ENCODE measurements at places on chromosomes 5 and 9.

GRCh38 chr9:136403538-136403914 lies 3.6 kb upstream of the SNAPC4 start:
- no peak for DNase-seq

- DNase-seq: no peak
Measured at GRCh38 chr9:2907411-2907810, 63.5 kb upstream of the PUM3 start.

GRCh38 chr9:72315089-72315509 lies 49.9 kb downstream of the ZFAND5 start:
- DNase-seq: no peak

- DNase-seq: no peak
Measured at GRCh38 chr5:5588386-5588785, 165.9 kb downstream of the ICE1 start.

- no peak for DNase-seq
Measured at GRCh38 chr5:143586781-143587362, 183.4 kb upstream of the NR3C1 start.

DNA sequence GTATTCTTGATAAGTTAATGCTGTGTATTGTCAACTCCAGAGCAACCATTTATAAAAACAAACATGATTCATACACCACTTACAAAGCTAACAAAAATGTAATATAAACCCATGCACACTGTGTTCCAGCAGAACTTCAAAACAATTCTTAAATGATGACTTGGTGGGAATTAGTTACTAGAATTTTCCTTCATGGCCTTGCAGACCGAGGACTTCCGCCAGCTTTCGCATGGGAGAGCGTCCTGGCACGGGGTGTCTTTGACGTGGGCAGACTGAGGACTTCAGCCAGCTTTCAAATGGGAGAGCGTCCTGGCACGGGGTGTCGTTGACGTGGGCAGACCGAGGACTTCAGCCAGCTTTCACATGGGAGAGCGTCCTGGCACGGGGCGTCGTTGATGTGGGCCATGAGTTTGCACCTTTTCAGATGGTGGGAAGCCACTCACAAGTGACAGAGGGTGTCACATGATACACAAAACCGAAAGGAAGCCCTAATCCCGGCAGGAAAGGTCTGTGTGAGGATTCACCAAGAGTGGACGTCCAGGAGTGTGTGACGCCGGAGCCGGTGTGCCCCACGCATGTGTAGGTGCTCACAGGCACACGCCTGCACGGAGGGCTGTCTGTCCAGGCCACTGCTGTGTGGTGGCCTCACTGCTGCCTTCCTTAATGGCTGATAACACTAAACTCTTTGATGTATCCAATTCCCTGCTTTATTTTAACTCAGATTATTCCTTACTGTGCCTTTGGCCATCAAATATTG lies 211.3 kb upstream of the IRX4 start:
- DNase-seq: no peak

GRCh38 chr5:27437594-27438200 lies 399.3 kb upstream of the CDH9 start:
- no peak for DNase-seq

DNA sequence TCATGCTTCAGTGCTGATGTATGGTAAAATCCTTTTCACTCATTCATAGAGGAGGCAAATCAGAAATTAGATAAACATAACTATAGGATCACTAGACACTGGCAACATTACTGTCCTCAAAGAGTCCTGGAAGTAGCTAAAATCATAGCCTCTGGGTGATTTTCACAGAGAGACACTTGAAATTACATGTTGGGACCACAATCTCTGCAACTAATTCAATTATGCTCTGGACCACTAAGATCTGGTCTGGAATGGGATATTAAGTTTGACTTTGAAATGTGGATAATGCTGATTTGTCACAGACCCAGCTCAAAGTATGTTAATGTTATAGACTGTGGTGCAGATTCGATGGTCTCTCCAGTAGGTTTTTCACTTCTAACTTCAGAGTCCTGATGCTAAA lies 214.6 kb upstream of the CCNH start:
- no peak for DNase-seq

DNA sequence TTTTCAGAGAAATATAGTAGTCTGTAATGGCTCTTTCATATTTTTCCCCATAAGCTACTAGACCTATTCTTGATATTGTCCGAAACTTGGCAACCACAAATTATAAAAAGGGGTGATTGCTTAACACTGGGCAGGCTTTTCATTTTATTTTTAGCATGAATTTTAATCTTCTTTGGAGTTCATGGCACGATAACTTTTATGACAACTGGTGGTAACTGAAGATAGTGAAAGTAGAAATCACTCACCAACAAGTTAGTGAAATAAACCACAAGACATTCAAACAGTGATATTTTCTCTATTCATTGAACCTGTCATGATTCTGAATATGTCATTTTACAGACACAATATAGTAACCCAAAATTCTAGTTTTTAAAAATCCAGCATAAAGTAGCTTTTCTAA lies 213.9 kb downstream of the PRDM9 start:
- DNase-seq: no peak

DNA sequence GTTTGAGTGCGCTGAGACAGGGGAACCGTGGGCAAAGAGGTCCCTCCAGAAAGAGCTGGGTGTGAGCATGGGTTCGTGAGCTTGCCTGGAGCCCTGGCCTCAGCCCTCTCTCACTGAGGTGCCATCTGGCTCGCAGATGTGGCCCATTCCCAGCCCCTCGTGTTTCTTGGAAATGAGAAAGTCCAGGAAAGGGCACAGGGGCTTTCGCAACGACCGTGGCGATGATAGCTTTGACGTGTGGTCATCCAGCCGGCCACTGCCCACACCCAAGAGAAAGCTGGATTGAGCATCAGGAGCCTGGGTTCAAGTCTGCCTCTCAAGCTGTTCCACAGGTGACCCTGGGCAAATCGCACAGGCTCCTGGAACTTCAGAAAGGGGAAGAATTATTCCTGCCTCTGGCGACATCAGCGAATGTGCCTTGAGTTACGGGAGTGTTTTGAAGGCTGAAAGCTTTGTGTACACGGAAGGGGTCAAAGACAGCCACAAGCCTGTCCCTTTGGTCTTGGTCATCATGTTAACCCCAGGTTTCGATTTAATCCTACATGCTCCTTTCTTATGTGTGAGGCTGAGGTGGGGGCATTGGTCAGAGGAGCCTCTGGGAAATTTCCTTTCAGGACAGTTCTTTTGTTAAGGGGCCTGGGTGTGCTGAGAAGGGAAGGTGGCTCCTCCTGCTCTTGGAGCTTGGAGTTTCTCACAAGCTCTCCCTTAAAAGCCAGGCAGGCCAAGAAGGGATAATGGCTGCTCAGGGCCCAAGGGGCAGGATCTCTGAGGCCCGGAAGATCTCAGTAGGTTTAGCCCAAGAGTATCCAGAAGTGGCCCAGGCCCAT lies 41.7 kb upstream of the IL17B start:
- no peak for DNase-seq

- DNase-seq: no peak
Measured at GRCh38 chr5:116365006-116365496, 209.6 kb downstream of the SEMA6A start.

DNA sequence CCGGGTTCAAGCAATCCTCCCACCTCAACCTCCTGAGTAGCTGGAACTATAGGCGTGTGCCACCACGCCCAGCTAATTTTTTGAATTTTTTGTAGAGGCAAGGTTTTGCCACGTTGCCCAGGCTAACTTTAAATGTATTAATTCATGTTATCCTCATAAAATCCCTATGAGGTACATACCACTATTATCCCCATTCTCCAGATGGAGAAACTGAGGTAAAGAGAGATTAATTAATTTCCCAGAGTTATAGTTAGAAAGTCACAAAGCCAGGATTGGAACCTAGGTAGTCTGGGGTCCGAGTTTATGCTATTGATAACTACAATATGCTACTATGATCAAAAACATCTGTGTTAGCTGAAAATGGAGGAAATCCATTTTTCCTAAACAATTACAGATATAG lies 31.9 kb upstream of the GOLPH3 start:
- DNase-seq: no peak

- DNase-seq: no peak
Measured at GRCh38 chr9:84823421-84824271, 154.1 kb downstream of the NTRK2 start.

DNA sequence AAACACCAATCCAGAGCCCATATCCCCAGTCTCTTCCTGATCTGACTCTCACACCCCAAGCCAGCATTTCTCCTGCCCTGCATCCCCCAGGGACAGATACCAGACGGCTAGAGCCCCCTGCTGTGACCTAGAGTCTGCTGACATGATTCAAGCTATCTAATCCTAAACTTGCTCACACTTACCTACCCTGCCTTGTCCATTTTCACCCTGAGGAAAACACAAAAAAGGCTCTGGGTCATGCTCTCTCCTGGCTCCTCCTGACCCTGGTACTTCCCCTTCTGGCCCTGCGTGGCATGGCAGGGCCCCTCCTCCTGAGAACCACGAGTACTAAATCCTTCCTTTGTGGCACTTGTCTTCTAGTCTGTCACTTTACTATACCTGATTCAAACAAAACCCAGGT lies 2.8 kb upstream of the ARRDC1 start:
- no peak for DNase-seq

GRCh38 chr5:83720836-83721537 lies at the start of gene HAPLN1:
HAPLN1 (minus strand) TSS chr5:83720855; CDS start chr5:83673523, 47,332 bp downstream.
- DNase-seq: no peak

DNA sequence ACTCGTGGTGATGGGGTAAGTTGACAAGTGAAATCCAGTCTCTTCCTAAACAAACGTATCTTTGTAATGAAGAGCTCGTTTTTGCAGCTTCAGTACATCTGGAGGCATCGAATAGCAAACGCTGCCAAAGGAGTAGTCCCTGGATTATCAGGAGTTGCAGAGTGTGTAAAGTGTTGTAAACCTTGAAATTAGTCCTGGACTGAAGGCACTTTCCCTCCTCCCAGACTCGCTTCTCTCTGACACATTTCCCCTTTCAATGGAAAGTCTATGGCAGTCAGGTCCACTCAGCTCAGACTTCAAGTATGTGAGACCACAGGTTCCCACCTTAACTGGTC lies 1.5 kb upstream of the PBX3 start:
- no peak for DNase-seq

DNA sequence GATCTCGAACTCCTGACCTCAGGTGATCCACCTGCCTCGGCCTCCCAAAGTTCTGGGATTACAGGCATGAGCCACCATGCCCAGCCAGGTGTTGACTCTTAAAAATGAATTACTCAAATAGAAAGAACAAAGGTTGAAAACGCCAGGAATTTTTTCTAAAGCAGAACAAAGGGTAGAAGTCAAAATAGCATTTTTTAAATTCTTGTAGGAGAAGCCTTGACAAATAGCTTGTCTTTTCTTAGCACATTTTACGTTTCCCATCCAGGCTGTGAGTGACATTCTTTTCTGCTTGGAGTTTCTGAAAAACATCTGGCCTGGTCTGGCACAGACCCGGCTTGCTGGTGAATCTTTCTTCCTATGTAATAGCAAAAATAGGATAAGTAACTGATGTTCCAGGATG lies 169.4 kb upstream of the ZNF462 start:
- DNase-seq: no peak

- DNase-seq: no peak
Measured at GRCh38 chr9:121360601-121361374, 9.3 kb downstream of the STOM start.

DNA sequence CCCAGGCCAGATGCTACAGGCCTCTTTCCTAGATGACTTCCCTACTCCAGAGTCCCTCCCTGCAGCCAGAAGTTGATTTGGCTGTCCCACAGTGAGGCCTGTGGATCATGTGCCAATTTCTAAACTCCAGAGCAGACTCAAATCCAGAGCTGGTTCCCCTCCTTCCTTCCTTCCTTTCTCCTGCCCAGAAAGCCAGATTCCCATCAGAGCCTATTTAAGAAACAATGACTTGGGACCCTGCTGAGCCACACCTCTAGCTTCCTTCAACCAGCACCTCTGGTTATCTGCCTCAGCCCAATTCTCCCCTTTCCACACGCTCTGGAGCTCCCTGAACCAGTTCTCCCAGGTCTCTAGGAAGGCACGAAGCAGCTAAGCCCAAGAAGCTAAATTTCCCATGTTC lies 7.2 kb downstream of the FAM219A start:
- DNase-seq: no peak

DNA sequence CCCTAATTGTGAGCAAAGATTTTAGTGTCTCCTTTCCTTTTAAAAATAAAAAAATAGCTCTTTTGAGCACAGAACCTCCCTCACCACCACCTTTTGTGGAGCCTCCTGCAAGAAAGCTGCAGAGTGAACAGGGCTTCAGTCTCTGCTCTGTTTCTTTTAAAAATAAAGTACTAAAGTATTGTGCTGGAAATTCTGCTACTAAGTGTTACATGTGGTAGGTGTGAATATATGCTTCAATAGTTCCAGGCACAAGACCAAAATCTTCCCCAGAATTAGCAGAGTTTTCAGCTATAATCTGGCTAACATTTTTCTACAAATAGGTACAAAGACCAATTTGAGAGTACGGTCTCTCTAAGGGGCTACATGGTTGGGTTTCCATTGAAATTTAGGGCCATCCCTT lies 40.3 kb upstream of the NFIB start:
- no peak for DNase-seq

GRCh38 chr9:86672301-86672700 lies 275.0 kb downstream of the GAS1 start:
- no peak for DNase-seq

DNA sequence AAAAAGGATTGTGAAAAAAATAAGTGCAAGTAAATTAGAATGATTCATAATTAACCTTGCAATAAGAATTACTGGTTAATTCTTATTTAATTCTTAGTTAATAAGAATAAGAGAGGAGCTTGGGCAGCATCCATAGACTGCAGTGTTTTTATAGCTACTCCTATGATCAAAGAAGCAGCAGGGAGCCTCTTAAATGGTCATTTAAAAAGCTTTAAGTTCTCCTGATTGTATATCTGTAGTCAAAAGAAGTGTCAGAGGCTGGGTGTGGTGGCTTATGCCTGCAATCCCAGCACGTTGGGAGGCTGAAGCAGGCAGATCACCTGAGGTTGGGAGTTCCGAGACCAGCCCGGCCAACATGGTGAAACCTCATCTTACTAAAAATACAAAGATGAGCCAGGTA lies 14.4 kb downstream of the ACER2 start:
- DNase-seq: no peak

DNA sequence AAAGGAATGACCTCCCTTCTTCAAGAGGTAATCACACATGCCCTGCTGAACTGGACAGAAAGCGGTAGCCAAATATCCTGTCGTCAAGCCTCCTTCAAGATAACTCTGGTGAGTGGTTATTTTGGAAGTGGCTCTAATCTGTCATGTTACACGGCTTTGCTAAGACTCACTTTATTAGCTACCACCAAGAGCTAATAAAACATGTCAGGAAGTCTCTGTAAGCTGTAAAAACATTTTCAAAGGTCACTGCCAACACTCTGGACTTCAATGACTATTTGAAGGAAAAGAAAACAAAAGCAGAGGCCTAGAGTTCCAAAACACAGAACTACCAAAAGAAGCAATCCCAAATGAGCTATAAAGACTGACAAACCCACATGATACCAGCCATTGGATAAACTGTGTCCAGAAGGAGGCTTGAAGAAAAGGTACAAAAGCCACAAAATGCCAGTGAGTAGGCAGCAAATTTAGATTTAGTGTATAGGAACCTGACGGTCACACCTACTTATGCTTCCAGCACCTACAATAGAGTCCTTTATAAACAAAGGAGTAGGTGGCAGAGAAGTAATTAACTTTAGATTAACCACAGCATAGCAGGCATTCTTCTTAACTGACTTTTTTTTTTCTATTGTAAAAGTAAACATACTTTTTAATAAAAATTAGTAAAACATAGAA lies 97.3 kb upstream of the EQTN start:
- no peak for DNase-seq
